ENCODE measurements at places on chromosomes 2 and 18. TPM values are rescaled to one million over a fixed set of nuclear protein-coding genes. Genes with fewer than 3 reads are reported as not detected.

DNA sequence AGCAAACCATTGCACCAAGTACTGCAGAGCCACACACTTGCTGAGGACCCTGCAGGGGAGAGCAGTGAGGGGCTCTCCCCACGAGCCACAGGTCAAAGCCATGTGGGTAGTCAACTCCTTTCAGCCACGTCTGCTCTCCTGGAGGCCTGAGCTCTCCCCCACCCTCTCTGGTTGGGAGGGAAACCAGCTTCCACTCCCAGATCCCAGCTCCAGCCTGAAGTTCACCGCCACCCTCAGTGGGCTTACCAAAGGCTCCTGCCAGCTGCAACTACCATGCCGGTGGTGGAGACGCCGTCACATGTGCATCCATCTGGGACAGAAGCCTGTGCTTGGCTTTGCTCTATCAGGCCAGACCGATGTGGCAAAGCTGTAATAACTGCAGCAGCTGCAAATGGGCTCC is 521.5 kb upstream of the RAB6C start:
- no peak overlapping the region for H3K27ac ChIP-seq
- H3K4me1 ChIP-seq, result no peaks in the 10 kb centered on the region
- no peaks in the 10 kb centered on the region for H3K36me3 ChIP-seq

- H3K36me3 ChIP-seq, result peaks cover 12% of the 10 kb centered on the region
- no peak for DNase-seq
- H3K4me3 ChIP-seq, result no peak overlapping the region
- H3K27ac ChIP-seq, result no peak overlapping the region
- no peaks in the 10 kb centered on the region for H3K4me1 ChIP-seq
These were observed 70.7 kb upstream of the CCDC195 start for GRCh38 chr2:224786848-224787247.

GRCh38 chr18:58605027-58606020 is 23.6 kb downstream of the ALPK2 start:
- H3K27me3 ChIP-seq, result no peaks in the 10 kb centered on the region
- peaks cover 6% of the 10 kb centered on the region for H3K4me1 ChIP-seq
- peak; percentile 96 for DNase-seq

GRCh38 chr2:133713049-133713580 is 144.9 kb upstream of the NCKAP5 start:
- DNase-seq, result no peak
- no peaks in the 10 kb centered on the region for H3K4me1 ChIP-seq
- no peaks in the 10 kb centered on the region for H3K27me3 ChIP-seq
- no peaks in the 10 kb centered on the region for H3K36me3 ChIP-seq

DNA sequence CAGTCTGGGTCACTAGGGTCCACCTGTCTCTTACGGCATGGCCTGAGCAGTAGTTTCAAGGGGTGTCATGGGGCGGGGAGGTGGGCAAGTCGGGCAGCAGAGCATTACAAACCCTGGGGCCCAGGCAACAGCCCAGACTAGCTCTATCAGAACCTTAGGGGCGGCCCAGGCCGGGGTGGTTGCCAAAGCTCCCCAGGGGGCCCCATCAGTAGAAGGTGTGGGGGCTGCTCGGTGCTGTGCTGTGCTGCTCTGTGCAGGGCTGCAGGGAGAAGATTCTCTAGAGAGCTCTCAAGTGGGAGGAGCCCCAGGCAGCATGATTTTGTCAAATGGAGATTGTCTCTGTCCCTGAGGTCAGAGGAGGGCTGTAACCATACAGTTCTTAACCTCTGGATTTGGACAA is 36.4 kb upstream of the SLC14A1 start:
- H3K4me1 ChIP-seq, result peaks cover 10% of the 10 kb centered on the region
- no peak for DNase-seq
- no peak overlapping the region for H3K27ac ChIP-seq
- no peaks in the 10 kb centered on the region for H3K27me3 ChIP-seq

Gene IMPA2
- total RNA-seq, result 23.0 TPM

DNA sequence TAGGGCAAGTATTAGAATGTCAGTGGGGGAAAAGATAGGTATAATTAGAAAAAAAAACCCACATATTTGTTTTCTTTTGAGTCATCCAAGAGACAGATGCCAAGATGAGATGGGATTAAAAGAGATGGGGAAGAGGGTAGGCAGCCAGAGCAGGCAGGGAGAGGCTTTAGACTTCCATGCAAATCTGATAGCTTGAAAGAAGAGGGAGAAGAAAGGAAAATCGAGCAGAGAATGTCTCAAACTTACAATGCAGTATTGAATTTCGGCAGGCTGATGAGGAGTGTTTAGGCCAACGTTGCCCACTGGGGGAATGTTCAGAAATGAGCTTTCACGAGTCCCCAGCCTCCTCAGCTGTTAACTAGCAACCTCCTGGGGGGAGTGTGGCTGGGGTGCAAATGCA is 91.3 kb downstream of the SPATS2L start:
- H3K4me1 ChIP-seq, result peaks cover 2% of the 10 kb centered on the region
- H3K27me3 ChIP-seq, result no peaks in the 10 kb centered on the region
- peak overlapping the region; percentile 47 for H3K27ac ChIP-seq
- H3K36me3 ChIP-seq, result no peaks in the 10 kb centered on the region

DNA sequence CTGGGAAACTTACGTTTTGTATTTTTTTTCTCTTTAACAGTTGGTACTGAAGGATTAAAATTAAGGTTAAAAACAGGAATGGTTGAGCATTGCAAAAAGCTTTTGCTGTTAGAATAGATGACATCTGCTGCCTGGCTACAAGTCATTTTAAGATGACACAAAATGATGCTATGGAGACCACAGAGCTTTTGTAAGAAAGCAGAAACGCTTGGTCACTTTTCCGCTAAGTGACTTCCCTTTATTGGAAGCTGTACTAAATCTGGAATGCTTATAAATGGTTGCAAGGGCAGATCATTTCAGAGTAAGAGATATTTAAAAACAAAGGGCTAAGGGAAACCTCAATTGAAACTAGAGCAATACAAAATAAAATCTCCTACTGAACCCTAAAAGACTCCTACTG is 544.0 kb downstream of the STK39 start:
- no peak overlapping the region for H3K4me3 ChIP-seq
- no peaks in the 10 kb centered on the region for H3K4me1 ChIP-seq
- no peaks in the 10 kb centered on the region for H3K27me3 ChIP-seq
- no peak for DNase-seq
- H3K27ac ChIP-seq, result no peak overlapping the region

DNA sequence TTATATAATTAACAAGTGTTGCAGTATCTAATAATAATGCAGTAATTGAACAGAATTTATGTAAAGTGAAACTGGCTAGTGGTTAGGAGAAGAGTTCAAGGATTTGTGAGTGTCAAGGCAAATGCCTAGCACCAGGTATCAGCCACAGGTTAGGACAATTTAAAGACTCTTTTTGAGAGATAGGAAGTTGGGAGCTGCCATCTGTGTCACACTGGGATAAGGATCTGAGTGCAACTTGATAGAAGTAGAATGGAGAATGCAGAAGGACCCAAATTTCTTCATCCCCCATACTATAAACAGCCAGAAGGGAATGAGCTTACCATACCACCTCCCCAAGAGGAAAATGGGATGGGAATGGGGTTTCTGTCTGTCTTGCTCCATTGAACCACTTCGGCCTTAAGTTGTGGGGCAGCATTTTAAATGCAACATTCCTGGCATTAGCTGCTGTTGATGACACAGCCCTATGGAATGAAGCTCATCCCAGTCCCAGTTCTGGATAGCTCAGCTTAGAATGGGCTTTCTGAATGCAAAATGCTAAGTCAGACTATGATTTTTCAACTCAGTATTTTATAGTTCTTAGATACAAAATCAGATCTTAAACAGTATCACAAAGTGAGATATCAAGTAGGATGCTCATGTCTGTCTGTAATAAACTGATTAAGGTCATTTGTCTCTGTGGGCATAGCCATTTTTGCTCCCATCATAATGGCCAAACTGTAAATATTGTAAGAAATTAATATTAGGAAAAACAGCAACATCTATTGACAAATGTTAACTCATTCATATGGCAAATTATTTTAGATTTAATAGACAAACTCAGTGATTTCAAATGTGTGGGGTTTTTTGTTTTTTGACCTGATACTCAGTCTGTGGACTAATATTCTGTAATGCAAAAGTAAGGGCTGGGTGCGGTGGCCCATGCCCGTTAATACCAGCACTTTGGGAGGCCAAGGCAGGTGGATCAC is 44.0 kb downstream of the GPR155 start:
- no peaks in the 10 kb centered on the region for H3K36me3 ChIP-seq
- peak; percentile 88 for DNase-seq
- no peak overlapping the region for H3K27ac ChIP-seq
- no peaks in the 10 kb centered on the region for H3K27me3 ChIP-seq

DNA sequence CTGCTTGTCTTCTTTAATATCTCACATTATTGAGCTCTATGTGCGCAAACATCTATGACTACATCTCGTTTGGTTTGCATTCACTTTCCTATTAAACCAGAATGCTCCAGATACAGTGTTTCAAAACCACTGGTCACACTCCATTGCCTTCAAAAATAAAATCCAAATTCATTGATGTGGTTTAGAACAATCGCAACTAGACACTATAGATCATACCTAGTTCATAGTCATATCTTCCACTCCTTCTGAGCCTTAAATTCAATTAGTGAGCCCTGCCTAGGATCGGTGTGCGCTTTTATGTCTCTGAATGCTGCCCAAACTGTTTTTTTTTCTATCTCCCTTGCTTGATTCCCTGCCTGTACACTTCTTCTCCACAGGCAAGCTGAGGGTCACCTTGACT is 238.5 kb upstream of the RGPD4 start:
- no peak for DNase-seq
- no peaks in the 10 kb centered on the region for H3K4me1 ChIP-seq
- H3K4me3 ChIP-seq, result no peak overlapping the region
- H3K27ac ChIP-seq, result no peak overlapping the region
- H3K27me3 ChIP-seq, result no peaks in the 10 kb centered on the region

- H3K36me3 ChIP-seq, result no peaks in the 10 kb centered on the region
- no peak overlapping the region for H3K4me3 ChIP-seq
- DNase-seq, result peak; percentile 97
- no peaks in the 10 kb centered on the region for H3K27me3 ChIP-seq
- H3K4me1 ChIP-seq, result peaks cover 12% of the 10 kb centered on the region
These were observed 86.9 kb downstream of the RDH14 start for GRCh38 chr2:18473241-18474181.

Gene LCT
- under 0.01 TPM for total RNA-seq

Gene ELOA2
- not detected for total RNA-seq

Gene MARCO
- total RNA-seq, result not detected

Gene LYG1
- 0.50 TPM for total RNA-seq

Gene RGPD6
- total RNA-seq, result 22.6 TPM

- H3K27me3 ChIP-seq, result no peaks in the 10 kb centered on the region
- no peaks in the 10 kb centered on the region for H3K4me1 ChIP-seq
- H3K36me3 ChIP-seq, result no peaks in the 10 kb centered on the region
- peak; percentile 6 for DNase-seq
- no peak overlapping the region for H3K27ac ChIP-seq
These were observed 1262.9 kb downstream of the SUCLG1 start for GRCh38 chr2:83196225-83196624.

DNA sequence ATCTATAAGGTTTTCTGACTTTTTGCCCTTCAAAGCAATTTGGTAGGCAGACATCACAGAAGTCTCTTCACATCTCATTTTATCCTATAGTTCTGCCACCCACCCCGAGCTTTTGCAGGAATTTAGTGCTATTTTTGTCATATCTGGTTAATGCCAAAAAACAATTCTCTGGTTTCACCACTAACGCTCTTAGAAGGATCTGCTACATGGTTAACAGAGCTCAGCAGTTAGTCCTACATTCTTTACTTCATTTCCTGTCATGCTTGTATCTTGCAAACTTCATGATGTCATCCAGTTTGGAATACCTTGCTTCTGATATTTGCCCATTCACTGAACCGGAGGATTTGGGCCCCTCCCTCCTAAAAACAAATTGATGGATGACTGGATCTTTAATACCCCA is 116.8 kb upstream of the SERPINE2 start:
- peaks cover 2% of the 10 kb centered on the region for H3K4me1 ChIP-seq
- H3K36me3 ChIP-seq, result no peaks in the 10 kb centered on the region
- peak; percentile 72 for DNase-seq
- H3K27ac ChIP-seq, result no peak overlapping the region
- H3K27me3 ChIP-seq, result no peaks in the 10 kb centered on the region
- H3K4me3 ChIP-seq, result no peak overlapping the region

Gene ITGB1BP1
- total RNA-seq, result 44.6 TPM

Gene WDR35
- total RNA-seq, result 11.6 TPM

Gene CFAP53
- total RNA-seq, result 0.99 TPM

Gene DLX2
- not detected for total RNA-seq

Gene HOXD12
- not detected for total RNA-seq

DNA sequence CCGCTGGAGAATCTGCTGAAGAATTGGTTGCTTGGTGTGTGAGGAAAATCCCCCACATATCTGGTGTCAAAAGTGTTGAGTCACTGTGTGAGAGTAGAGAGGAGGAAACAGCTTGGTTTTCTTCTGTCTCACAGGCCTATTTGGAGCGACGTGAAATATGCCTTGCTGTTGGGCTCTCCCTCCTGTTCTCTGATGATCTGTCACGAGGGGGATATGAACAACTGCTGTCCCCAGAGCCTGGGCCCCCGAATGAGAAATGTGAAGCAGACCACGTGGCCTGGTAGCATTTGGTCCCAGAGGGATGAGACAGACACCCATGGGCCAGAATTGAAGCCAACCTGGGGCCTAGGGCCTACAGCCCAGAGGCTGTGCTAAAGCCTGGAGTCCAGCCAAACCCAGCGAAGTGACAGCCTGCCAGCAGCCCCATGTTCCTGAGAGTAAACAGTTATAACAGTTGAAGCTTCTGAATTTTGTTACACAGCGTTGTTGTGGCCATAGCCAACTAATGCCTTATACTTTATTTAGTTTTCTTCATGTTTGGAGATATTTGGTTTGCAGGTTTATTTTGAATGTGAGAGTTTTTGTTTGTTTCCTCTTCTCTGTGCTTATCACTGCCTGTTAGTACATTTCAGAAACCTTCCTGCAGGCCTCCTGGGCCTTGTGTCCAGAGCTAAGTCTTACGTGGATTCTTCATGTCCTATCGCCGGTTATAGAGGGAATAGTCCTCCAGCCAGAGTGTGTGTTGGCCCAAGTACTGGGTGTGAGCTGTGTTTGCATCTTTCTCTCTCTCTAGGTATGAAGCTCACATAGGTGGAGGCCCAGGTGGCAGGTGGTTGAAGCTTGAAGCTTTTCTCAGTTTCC is 18.7 kb upstream of the COLEC12 start:
- peaks cover 2% of the 10 kb centered on the region for H3K4me1 ChIP-seq
- H3K4me3 ChIP-seq, result no peak overlapping the region
- H3K27ac ChIP-seq, result no peak overlapping the region
- peak; percentile 73 for DNase-seq
- no peaks in the 10 kb centered on the region for H3K27me3 ChIP-seq
- no peaks in the 10 kb centered on the region for H3K36me3 ChIP-seq

GRCh38 chr18:54052732-54053429 is 171.6 kb downstream of the MBD2 start:
- H3K27ac ChIP-seq, result no peak overlapping the region
- no peaks in the 10 kb centered on the region for H3K4me1 ChIP-seq
- no peak overlapping the region for H3K4me3 ChIP-seq
- no peaks in the 10 kb centered on the region for H3K27me3 ChIP-seq
- H3K36me3 ChIP-seq, result no peaks in the 10 kb centered on the region

- H3K4me3 ChIP-seq, result no peak overlapping the region
- H3K27ac ChIP-seq, result no peak overlapping the region
- H3K4me1 ChIP-seq, result no peaks in the 10 kb centered on the region
These were observed 45.1 kb downstream of the NTSR2 start for GRCh38 chr2:11624893-11625292.

DNA sequence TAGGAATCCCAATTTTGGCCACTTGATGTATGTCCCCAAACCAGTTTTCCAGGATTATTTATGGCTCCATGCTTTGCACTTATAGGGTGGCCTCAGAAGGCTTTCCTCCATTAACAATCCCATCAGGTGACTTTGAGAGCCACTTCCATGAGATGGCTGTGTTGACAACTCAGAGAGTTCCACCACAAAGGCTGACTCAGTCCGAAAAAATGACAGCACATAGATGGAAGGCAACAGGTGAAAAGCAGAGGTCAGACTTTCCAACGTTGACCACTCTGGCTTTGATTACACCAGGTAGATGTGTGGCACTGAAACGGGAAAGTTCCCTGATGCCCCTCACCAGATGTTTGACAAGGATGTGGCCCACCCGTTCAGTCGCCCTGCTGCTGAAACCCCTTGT is 431.4 kb upstream of the TNP1 start:
- peaks cover 14% of the 10 kb centered on the region for H3K4me1 ChIP-seq
- DNase-seq, result no peak
- no peak overlapping the region for H3K27ac ChIP-seq
